ENCODE measurements at places on chromosomes 11 and 22.

- DNase-seq, result no peak
Observed at GRCh38 chr22:45478108-45478771, 24.4 kb upstream of the FBLN1 start.

- DNase-seq, result no peak
Observed at GRCh38 chr11:33926671-33927552, 35.0 kb upstream of the LMO2 start.

DNA sequence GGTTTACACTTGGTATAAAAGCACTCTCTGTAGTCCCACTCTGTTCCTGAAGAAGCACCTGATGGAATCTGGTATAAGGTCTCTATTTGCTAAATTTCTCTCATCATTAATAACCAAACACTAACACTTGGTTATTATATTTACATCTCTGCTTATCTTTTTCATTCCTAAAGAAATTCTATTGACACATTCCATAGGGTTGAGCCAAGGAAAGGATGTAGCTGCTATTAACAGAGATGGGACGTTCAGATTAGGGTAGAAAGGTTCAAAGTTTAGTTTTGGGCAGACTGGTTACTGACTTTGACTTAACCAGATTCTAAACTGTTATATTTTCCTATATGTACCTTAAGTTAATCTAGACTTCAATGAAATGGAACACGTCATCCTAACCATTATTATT lies 91.5 kb downstream of the RSF1 start:
- DNase-seq, result no peak

DNA sequence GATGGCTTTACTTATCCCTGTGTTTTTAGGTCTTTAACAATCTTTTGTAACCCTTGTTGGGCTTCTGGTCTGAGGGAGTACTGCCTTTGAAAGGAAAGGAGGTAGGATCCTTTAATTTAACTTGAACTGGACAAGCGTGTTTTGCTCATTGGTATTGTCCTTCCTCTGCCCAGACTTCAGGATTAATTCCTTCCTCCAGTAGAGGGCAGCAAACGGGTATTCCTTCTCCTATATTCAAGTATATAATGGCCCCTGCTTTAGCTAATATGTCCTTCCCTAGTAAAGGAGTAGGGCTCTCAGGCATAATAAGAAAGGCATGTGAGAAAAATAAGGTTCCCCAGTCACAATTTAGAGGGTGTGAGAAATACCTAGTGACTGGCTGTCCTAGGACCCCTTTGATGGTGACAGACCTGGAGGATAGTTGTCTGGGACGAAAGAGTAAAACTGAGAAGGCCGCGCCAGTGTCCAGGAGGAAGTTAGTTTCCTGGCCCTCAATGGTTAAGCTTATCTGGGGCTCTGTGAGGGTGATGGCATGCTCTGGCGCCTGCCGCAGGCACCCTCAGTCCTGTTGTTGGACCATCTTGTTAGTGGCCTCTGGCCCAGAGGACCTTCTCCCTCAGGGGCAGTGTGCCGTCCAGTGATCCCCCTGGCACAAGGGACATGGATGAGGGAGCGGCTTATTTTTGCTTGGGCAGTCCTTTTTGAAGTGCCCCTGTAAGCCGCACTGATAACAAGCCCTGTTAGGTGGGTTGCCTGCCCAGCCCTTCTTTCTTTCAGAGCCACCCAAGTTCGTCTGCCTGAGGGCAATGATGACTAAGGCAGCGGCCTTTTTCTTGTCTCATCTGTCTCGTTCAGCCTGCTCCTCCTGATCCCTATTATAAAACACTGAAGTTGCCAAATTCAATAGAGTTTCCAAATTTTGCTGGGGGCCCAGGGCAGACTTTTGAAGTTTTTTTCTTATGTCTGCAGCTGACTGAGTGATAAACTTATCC lies 51.8 kb downstream of the C11orf71 start:
- DNase-seq, result peak; percentile 26

All from MM.1S (cell line).